Fibroblast of skin of back (primary cell): ENCODE measurements at places on chromosomes 4 and X.

DNA sequence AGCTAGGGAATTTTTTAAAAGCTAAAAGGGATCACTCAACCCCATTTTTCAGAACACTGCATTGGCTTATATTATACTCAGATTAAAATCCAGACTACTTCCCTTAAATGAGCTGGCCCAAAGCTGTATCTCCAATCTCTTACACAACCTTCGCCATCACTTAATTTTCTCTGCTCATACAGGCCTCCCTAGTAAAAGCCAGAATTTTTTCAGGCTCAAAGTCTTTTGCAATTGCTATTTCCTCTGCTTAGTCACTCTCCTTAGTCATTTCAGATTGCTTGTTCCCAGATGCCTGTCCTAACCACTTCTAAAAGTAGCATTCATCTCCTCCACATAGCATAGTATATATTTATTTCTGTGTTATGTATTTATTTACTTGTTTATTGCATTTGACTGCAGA lies 1587.9 kb upstream of the ADGRL3 start:
- peak; percentile 81 for DNase-seq

- DNase-seq = no peak
These were observed 25.0 kb upstream of the RAPGEF2 start for GRCh38 chr4:159077702-159078495.

- no peak for DNase-seq
These were observed 78.5 kb upstream of the DDIT4L start for GRCh38 chr4:100268789-100269188.

DNA sequence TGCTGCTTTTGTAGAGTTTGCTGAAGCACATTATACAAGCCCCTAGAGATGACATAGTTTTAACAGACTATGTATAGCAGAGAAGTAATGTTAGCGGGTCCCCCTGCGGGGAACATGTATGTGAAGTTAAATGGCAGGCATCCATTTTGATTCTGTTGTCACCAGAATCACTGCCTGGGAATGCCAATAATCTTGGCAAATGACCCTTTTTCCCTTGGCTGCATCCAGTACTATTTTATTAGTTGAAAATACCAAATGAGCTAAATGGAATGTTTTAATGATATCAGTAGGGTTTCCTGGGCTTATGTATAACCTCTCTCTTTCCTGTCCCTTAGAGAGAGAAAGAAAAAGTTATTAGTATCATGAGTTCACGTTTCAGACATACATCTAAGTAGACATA lies 93.6 kb downstream of the LIMCH1 start:
- DNase-seq = no peak

DNA sequence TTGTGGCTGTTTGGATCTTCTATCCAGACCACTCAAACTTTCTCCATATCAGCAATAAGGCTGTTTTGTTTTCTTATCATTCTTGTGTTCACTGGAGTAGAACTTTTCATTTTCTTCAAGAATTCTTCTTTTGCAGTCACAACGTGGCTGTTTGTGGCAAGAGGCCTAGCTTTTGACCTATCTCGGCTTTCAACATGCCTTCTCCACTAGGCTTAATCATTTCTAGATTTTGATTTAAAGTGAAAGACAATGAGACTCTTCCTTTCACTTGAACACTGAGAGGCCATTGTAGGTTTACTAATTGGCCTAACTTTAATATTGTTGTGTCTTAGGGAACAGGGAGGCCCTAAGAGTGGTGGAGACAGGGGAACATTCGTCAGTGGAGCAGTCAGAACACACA lies 19.1 kb downstream of the FGF2 start:
- no peak for DNase-seq

GRCh38 chr4:8858701-8859210 lies 12.9 kb downstream of the HMX1 start:
- DNase-seq = no peak

GRCh38 chrX:40581336-40581920 lies 658 bp downstream of the ATP6AP2 start:
- DNase-seq = peak; percentile 12

DNA sequence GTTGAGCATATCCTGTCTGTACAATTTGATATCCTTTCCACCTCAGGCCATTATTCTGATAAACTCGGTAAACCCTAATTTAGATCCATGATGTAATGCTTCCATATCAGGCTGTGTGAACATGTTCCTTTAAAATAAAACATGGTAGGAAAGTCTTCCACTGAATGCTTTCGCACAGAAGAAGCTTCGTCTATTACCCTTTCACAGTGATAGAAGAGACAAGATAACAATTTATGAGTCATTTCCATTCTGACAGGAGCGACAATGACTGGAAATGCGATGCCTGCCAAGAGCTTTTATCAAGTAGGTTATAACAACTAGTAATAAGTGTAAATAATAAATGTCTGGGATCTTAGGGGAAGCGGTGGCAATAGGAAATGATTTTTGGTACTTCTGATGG lies 98.8 kb downstream of the TTC29 start:
- DNase-seq = no peak

DNA sequence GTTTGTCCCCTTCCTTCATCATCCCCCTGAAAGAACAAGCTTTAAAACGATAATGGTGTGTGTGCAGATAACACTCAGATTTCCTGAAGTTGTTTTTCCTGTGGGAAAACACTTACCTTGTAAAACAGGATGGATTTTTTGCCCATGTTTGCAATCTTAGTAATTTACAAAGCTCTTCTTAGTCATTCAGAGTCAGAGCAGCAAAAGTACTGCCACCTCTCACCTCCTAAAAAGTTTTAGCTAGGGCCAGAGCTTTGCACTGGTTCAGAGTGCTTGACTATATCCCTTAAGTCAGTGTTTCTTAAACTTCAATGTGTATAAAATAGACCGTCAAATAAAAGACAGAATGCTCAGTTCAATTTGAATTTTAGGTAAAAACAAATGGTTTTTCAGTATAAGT lies 62.3 kb downstream of the NKX6-1 start:
- DNase-seq = no peak

GRCh38 chr4:125315576-125316400 lies 1.0 kb downstream of the FAT4 start:
- DNase-seq = peak; percentile 61

DNA sequence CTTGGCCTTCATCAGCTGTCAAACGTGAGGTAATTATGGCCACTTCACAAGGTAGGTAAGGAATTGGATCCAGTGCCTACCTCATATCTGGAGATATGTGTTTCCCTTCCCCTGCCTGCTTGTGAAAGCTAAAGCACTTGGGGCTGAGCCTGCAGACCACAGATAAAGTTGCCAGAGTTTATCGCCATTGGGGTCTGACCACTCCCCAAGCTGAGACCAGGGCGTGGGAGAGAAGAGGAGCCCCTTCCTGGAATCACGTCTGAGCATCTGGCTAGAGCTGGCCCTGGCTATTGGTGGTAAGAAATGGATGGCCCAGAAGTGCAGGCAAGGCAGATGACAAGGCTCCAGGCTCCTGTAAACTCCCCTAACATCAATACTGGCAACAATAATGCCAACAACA lies 2.7 kb downstream of the ALAS2 start:
- DNase-seq = no peak

GRCh38 chr4:182277377-182277776 lies 34.2 kb downstream of the TENM3 start:
- peak; percentile 58 for DNase-seq

DNA sequence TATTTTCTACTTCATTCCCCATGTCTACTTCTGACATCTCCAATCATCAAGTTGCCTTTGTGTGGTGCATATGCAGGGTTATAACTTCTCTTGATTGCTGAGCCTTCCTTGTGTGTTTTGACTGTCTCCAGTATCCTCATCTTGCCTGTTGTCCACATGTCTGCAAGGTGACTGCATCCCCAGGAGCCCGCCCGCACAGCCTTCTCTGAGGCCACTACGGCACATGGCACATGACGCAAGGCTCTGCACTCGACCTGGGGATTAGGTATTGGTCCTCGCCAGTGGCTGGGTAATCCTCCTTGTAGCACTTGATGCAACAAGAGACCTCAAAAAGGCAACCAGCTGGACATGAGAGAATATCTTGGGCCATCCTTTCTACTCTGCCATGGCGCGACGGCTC lies 122.6 kb downstream of the SORBS2 start:
- no peak for DNase-seq

- no peak for DNase-seq
These were observed 446.9 kb downstream of the BCOR start for GRCh38 chrX:39650768-39651347.

DNA sequence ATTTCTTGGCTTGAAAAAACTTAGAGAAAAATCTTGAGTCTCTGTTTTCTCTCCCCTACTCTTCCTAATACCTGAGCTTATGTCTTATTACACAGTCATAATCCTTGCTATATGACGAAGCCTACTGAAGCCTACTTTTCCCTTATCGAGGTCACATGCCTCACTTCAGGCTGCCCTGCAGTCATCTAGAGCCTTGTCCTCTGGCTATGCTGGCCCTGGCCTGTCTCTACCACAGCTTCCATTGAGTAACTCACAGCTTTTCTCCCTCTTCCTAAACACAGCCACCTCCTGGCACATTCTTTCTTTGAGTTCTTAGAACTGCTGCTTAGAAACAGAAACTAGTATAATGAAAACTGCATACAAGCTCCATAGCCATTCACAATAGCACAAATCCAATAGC lies 1698.3 kb downstream of the STIM2 start:
- no peak for DNase-seq

DNA sequence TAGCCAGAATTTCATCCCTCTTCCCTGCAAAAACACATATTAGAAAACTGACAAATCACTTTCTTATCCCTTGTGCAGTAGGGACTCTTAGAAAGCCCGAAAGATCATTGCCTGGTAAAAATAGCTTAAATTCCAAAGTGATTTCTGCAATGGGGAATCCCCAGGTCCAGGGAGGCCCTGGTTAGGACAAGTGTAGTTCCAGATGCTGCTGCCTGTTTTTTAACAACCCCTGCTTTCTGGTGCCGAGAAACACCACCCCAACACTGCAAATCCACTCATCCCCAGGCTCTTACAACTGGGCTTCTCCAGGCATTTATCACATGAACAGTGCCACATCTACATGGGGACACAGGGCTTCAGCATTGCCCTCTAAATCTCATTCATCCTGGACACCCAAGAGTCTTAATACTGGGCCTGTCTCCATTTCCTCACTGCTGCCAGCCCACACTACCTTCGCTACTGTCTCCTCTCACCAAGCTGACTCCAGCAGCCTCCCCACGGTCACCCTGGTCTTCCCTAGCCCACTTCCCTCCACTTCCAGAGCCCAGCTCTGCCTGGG lies 112.2 kb upstream of the PSAPL1 start:
- peak; percentile 39 for DNase-seq

DNA sequence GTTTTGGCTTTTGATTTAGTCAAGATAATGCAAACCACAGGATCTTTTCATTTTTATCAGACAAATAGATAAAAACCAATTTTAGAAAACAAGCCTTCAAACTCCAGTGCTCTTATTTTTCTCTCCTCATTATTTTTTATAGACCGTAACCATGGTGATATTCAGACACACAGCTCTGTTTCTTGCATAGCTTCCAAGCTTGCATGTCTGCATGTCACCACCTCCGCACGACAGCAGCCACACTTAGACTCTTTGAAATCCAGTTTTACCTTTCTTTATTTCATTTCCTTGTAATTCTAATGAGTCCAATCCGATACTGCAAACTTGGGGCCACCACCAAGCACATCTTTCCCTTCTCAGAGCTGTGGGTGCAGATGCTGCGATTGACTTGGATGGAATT lies 94.3 kb upstream of the GPM6A start:
- DNase-seq = no peak

GRCh38 chr4:140296335-140297220 lies 76.9 kb upstream of the SCOC start:
- DNase-seq = peak; percentile 88

GRCh38 chr4:181077341-181077740 lies 1165.9 kb upstream of the TENM3 start:
- peak; percentile 5 for DNase-seq

- DNase-seq = no peak
These were observed 531 bp downstream of the ZNF141 start for GRCh38 chr4:337932-338758.

DNA sequence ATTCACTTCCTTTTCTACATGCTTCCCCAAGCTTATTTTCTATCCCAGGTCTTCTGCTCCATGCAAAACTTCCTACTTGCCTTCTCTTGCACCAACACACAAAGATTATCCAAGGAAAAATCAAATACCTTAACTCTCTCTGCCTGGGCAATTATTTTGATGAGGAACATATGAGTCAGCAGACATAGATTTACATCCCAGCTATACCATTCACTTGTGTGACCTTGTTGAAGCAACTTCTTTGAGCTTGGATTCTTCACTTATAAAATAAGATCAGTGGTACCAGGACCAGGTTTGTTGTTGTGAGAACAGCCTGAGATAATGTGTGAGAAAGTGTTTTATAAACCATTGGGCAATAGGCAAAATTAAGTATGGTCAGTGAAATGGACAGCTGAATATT lies 39.1 kb upstream of the TMEM192 start:
- peak; percentile 5 for DNase-seq

DNA sequence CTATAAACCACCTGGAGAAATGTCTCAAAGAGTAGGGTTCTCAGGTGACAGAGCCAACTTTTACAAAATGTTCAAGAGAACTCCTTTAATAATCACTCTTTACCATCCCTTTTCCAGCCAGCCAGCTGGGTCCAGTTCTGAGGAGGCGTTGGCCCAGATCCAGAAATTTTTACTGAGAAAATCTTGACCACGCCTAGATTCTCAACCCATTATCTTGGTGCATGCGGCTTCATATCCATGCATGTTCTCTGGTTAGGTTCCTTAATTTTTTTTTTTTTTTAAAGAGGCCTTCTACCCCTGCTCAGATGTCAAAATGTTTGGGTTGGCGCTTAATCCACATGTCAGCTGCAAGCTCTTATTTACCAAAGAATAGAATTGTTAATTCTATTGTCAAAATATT lies 12.0 kb upstream of the MAP7D2 start:
- DNase-seq = no peak

GRCh38 chr4:89992744-89993143 lies 98.1 kb downstream of the MMRN1 start:
- no peak for DNase-seq

- peak; percentile 67 for DNase-seq
These were observed 26.9 kb downstream of the ARSJ start for GRCh38 chr4:113952452-113953029.

GRCh38 chrX:82412858-82413257 lies 1095.2 kb upstream of the POU3F4 start:
- peak; percentile 1 for DNase-seq

DNA sequence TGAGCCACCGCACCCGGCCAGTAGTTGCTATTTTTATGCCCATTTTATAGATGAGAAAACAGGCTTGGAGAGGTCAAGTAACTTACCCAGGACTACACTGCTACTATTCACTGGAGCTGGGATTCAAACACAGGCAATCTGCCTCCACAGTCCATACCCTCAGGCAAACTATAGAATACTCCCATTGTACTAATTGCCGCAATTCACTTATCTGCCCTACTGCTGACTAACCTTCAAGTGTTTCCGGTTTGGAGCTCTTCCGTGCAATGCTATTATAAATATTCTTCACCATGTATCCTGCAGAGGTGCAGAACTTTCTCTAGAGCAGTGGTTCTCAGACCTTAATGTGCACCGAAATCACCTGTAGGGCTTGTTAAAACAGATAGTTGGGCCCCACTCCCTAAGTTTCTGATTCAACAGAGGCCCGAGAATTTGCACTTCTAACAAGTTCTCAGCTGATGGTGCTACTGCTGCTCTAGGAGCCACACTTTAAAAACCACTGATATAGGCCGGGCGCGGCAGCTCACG lies 1.9 kb upstream of the G3BP2 start:
- no peak for DNase-seq

- no peak for DNase-seq
These were observed 4.2 kb downstream of the GSTCD start for GRCh38 chr4:105712766-105713165.
